GM10248 (cell line): ENCODE measurements at places on chromosomes 2 and 18.
A peak's percentile ranks its signal among the peaks of the same experiment; 100 is the strongest.

GRCh38 chr18:70411876-70412435 is 123.1 kb downstream of the SOCS6 start:
- no peak for DNase-seq

GRCh38 chr2:122007577-122007976 is 252.1 kb downstream of the TSN start:
- no peak for DNase-seq

GRCh38 chr2:207417301-207417718 is 112.5 kb upstream of the CREB1 start:
- DNase-seq: no peak

GRCh38 chr2:205352094-205352493 is 330.2 kb upstream of the NRP2 start:
- no peak for DNase-seq

DNA sequence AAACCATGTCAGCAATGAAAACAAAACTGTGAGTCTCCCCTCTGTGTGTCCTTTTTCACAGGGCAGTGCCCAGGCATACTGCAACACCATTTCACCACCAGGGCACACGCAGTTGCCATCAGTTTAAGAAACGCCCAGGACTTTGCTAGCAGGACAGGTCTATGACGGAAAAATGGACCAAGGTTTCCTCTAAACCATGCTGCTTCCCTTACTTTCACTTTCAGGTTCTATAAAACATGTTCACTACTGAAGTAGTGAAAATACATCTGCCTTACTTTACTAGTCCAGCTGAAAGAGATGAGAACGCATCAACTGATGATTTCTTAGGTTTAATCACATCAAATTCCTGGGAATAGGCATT is 110.5 kb downstream of the TCF4 start:
- DNase-seq: peak; percentile 35

DNA sequence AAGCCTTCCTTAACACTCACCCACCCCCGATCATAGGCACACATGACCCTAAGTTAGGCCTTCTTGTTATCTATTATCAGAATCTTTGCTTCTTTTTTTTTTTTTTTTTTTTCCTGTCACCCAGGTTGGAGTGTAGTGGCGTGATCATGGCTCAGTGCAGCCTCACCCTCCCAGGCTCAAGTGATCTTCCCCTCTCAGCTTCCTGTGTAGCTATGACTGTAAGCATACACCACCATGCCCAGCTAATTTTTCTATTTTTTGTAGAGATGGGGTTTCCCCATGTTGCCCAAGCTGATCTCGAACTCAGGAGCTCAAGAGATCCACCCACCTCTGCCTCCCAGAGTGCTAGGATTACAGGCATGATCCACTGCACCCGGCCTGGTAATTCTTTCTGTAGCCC is 328.7 kb downstream of the NR4A2 start:
- DNase-seq: no peak

DNA sequence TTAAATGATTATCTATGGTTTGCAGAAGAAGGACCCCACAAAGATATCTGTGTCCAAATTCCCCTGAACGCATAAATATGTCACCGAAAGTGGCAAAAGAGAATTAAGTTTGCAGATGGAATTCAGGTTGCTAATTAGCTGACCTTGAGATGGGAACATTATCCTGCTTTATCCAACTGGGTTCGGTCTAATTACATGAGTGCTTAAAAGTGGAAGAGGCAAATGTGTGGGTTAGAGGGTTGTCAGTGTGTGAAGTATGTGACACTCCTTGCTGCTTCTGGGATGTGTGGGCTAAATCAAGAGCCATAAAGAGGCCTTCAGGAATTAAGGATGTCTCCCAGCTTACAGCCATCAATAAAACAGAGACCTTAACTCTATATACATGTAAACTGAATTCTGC is 53.5 kb downstream of the CDH19 start:
- no peak for DNase-seq

- DNase-seq: no peak
Observed at GRCh38 chr2:219159771-219160185, 837 bp downstream of the NHEJ1 start.

- no peak for DNase-seq
Observed at GRCh38 chr2:17035010-17035409, 369.4 kb upstream of the CYRIA start.

- no peak for DNase-seq
Observed at GRCh38 chr2:205715831-205716525, 33.7 kb downstream of the NRP2 start.

DNA sequence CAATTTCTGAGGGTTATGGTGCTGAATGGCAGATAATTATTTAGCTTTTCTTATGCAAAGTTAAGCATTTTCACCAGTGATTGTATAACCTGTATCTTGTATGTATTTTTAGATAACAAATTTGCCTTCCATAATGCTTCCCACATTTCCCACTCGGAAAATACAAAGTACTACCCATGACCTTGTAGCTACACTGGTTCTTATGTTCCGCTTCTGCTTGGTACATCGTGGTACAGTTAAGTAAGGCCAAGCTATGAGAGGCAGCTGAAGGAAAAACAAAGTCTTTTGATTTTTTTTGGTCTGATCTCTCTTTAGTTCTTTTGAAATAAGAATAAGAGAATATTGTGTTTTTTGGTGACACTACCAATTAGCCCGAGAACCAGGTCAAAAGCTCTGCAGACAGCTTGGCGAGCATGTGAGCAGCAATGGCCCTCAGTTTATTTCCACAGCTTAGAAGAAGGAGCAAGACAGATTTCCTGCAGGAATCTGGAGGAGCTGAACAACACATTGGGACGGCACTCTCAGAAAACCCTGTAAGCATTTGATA is 26.8 kb downstream of the SH3YL1 start:
- no peak for DNase-seq

GRCh38 chr2:49954059-49954458 is 799.7 kb upstream of the FSHR start:
- no peak for DNase-seq

DNA sequence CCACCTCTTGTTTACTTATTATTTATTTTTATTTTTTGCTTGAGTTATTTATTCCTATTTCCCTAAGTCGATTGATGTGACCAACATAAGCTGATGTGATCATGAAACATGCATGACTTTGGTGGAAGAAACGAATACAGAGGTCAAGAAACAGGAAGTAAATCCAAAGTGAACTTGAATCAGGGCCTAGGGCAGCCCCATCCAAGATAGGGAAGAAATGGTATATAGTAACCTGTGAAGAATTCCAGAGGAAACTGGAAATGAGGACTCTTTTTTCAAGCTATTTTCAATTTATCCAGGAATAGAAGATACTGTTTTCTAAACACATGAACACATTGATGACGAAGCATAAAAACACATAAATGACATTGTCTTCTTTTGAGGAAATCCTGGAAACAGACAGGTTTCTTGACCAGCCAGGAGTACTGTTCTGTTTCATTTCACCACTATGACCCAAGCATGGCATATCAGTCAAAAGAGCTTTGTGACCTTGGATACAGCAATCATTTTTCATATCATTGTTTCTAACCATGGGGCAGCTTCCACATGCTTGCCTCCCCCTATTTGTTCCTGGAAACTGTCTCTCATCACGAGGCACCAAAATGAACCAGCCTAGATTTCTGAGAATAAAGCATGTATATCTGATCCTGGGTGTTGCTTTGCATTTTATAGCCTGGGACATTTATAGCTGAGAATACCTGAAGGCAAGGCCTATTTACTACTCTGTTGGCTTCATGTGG is 9.1 kb upstream of the LCLAT1 start:
- DNase-seq: no peak

DNA sequence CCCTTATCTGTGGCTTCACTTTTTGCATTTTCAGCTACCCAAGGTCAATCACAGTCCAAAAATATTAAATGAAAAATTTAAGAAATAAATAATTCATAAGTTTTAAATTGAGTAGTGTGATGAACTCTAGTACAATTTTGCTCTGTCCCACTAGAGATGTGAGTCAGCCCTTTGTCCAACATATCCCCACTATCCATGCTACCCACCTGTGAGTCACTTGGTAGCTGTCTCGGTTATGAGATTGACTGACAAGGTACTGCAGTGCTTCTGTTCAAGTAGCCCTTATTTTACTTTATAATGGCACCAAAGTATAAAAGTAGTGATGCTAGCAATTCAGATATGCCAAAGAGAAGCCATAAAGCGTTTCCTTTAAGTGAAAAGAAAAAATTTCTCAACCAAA is 28.8 kb downstream of the ADCY3 start:
- DNase-seq: no peak

- no peak for DNase-seq
Observed at GRCh38 chr2:40279482-40279881, 172.4 kb downstream of the SLC8A1 start.

DNA sequence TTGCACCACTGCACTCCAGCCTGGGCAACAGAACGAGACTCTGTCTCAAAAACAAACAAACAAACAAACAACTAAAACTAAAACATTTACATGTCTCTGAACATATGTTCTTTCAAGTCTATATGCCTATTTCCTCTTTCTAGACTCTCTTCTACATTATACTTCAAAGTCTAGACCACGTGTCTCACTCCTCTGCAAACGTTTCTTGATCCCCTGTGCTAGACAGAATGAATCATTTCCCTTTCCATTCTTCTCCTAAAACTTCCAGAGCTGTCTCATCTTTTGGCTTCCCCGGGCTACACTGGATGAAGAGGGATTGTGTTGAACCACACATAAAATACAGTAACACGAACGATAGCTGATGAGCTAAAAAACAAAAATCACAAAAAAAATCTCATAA is 67.1 kb downstream of the BAZ2B start:
- DNase-seq: peak; percentile 13

GRCh38 chr2:140451324-140451723 is 1671.1 kb upstream of the NXPH2 start:
- no peak for DNase-seq

DNA sequence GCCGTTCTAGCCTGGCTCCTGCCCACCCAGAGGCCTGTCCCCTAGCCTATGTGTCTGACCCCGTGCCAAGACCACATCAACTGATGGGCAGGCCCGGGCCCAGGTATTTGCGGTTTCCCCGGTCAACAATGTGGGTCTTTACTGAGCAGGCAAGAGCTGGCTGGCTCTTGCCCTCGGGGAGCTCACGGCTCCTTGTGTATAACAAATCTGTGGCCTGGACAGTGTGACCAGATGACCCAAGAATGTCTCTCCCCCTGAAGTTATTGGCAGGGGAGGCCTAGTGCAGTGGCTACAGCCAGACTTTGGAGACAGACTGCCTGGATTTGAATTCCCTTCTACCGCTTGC is 179.6 kb downstream of the KLHL29 start:
- DNase-seq: no peak

- DNase-seq: no peak
Observed at GRCh38 chr18:47746615-47747014, 183.8 kb downstream of the SMAD2 start.

DNA sequence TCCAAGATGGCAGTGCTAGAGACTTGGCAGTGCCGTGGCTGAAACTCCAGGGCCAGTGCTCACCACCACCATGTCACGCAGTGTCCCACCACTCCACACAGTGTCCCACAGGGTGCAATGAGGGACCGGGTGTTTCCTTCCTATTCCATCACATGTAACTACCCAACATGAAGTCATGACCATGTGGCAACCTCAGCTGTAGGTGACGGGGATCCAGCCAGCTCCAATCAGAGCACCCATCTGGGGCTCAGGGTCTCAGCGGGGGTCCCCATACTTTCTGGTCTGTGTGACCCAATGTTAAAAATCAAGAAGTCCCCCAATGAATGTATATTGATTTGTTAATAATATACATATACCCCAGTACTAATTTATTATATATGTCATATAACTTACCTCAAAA is 52.1 kb downstream of the PTGR3 start:
- no peak for DNase-seq

DNA sequence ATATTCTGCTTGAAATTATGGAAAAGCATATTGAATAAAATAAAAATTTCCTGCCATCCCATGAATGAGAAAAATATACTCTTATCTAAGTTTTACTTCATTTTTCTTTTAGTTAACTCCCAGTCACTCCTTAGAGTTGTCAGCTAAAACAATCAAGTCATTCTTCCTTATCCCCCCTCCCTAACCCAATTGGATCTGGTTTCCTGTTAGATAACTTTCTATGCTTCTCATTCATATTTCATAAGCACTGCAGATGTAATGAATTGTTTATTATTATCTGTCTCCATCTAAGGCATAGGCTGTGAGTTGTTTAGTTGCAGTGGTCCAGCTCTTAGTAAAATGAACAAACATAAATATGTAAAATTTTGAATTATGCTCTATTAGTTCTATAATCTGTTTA is 244.0 kb upstream of the GCFC2 start:
- no peak for DNase-seq

DNA sequence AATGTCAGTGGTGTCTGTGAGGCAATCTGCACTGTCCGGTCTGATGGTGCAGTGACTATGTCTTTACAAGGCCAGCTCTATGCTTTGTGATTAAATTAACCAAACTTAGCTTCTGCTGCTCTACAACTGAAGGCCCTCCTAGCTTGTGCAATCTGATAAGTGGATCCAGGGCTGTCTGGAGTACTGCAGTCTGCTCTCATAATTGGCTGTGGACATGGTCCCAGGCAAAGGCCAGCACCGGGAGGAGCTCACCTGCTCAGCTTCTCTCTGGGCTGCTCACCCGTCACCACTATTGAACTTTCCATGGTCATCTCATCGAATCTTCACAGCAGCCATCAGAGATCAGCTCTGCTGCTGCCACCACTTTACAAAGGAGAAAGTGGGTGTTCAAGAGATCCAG is 13.0 kb upstream of the APCDD1 start:
- DNase-seq: no peak

- no peak for DNase-seq
Observed at GRCh38 chr18:58624011-58624410, 4.9 kb downstream of the ALPK2 start.

DNA sequence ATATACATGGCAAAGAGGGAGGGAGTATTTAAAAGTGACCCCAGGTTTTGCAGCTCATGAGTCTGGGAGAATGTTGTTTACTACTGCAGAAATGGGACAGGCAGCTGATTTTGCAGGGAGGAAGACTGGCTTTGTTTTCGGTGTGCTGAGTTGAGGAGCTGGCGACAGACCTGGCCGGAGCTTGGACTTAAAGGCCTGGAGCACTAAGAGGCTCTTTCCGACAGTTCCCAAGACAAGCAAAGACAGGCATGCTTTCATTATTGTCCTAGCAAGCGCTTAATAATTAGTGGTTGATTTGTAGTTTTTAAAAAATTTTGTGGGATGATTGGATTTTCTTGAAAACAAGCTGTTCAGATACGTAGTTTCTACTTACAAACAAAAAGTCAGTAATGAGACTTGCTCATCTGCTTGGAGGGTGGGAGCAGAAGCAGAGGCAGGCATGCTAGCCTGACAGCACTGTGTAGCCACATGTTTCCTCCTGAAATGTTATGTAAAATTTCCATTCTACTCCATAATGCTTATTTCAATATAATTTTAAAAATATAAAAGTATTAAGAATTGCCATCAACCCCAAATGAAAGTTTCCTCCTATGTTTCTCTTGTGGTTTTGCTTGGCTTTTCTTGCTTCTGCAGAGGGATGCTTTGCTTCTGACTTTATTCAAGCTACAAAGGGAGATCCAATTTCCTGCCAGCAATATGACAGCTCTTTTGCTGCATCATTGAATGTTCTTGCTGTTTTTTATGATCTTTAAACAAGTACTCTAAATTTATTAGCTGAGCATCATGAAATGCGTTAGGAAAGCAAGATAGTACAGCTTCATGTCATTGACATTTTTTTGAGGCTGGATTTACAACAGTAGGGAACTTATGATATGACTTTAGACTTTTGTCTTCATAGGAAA is 75.8 kb downstream of the PHLPP1 start:
- DNase-seq: no peak
